Stimulated activated CD4-positive, alpha-beta T cell treated with anti-CD3 and anti-CD28 coated beads, Interleukin-12 subunit alpha, Interleukin-12 subunit beta, amount 100 ng/mL, for 24 hours (primary cell): ENCODE measurements at places on chromosomes 1 and 21.

DNA sequence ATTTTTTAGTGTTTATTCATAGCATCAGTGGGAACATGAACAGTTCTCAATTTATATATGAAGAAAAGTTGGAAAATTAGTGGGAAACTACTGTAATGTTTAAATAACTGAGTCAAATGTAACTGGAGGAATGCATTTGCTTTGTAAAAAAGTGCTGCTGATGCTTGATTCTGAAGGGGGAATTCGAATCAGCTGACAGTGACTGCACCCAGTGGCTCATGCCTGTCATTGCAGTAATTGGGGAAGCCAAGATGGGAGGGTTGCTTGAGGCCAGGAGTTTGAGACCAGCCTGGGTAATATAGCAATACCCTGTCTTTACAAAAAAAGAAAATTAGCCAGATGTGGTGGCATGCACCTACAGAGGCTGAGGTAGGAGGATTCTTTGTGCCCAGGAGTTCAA is 398.4 kb downstream of the ZP4 start:
- no peak for DNase-seq

DNA sequence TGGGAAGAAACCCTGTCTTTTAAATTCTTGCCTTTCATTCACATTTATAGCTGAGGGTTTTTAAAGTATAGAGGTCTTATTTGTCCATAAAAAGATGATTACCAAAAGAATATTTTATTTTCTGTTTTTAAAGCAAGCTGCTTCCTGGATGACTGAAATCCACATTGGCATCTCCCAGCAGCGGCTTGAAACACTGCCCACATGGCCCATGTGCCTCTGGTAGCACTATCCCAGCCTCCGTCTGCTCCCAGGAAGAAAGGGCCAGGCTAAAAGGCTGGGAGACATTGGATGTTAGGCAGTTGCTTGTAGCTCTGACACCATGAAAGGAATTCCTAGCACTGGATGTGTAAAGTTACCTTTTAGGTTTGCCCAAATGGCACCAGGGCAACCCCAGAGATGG is 169.9 kb upstream of the CACNA1E start:
- no peak for DNase-seq

DNA sequence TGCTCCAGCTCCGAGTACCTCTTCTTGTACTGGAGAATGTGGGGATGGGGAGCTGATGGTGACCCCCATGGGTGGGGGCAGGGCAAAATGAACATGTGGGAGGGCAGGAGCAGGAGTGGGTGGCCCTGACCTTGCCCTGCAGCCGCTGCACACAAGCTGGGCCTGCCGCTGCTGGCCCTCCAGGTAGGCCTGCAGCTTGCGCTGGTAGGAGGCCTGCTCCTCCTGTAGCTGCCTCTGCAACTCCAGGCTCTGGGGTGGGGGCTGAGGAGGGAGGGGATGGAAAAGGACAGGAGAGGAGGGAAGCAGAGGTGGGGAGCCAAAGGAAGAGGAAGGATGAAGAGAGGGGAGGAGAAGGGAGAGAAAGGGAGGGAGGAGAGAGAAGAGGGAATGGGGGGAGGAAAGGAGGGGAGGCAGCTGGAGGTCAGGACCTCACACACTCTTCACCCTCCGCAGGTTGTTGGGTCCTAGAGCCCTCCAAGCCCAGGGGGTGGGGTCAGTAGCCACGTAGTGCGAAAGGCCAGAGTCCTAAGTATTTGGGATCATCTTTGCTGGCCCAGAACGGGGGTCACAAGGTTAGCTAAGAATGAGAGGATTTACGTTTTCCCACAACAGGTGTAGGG is 22.9 kb downstream of the RNU1-1 start:
- DNase-seq, result no peak

DNA sequence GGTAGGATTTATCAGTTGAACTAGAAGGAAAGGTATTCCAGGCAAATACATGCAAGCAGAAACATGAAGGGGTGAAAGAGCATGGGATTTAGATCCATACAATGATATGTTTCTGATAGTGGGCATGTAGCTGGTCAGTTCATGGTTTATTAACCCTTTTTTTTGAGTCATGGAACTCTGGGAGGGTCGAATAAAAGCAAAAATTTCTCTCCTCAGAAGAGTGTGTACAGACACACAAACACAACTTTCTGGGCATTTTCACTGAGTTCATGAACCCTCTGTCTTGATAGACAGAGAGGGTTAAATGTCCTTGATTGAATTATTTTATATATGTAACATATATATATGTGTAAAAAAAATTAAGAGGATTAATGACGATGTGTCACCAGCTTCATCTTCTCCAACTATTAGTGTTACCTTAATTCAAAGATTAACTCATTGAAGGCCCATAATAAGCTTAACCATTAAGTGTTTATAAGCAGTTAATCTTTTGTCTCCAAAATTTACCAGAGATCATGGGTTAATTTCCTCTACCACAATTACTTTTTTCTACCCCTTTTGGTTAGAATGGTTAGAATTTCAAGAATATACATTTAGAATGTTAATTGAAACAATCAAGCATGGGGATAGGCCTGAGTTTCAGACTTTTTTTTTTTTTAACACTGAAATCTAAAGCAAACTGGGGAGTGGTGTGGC is 4.6 kb downstream of the JUN start:
- DNase-seq, result no peak

DNA sequence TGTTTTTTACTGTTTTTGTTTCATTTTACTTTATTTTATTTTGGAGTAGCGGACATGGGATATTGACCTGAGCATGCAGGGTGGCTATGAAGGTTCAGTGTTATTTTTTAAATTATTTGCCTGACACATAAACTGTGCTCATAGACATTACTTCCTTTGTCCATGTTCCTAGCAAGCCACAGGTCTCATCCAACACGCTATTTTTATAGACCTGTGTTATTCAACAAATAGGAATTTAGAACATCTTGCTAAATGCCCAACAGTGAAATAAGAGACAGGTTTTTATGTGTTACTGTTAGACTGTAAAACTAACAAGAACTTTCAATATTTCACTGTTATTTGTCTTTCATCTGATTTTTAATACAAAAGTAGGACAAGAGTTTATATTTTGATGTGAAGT is 756.4 kb downstream of the KCNT2 start:
- DNase-seq, result no peak

DNA sequence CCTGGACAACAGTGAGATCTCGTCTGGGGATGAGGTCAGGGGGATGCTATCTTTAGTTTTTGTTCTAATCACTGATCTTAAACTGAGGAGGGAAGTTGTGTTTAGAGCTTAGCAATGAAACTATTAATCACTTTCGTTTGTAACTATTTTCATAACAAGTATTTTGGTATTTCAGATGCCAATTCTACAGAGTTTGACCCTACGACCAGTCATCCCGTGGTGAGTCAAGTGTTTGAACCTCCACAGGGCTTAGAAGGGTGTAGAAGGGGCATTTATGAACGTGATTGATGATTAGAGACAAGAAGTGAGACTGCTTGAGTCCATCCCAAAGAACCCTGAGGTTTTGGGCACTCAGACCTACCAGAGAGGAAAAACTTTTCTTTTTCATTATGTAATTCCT is 15.6 kb downstream of the SLFNL1 start:
- no peak for DNase-seq

DNA sequence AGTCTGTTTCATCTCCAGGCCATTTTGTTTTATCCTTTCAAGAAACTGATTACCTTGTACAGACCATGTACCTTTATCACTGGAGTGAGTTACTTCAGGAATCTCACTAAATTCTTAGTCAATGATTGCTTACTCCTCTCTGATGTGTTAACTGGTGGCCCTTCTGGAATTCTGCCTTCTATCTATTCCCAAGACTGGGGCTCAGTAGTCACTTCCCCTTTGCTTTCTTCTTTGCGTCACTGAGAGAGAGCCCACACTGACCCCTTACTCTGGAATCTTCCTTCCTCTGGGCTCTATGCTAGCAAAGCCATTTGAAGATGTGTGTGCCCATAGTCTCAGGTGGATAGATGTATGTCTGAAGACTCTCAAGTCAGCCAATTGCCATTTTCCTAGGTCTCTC is 34.6 kb downstream of the XCL2 start:
- no peak for DNase-seq

DNA sequence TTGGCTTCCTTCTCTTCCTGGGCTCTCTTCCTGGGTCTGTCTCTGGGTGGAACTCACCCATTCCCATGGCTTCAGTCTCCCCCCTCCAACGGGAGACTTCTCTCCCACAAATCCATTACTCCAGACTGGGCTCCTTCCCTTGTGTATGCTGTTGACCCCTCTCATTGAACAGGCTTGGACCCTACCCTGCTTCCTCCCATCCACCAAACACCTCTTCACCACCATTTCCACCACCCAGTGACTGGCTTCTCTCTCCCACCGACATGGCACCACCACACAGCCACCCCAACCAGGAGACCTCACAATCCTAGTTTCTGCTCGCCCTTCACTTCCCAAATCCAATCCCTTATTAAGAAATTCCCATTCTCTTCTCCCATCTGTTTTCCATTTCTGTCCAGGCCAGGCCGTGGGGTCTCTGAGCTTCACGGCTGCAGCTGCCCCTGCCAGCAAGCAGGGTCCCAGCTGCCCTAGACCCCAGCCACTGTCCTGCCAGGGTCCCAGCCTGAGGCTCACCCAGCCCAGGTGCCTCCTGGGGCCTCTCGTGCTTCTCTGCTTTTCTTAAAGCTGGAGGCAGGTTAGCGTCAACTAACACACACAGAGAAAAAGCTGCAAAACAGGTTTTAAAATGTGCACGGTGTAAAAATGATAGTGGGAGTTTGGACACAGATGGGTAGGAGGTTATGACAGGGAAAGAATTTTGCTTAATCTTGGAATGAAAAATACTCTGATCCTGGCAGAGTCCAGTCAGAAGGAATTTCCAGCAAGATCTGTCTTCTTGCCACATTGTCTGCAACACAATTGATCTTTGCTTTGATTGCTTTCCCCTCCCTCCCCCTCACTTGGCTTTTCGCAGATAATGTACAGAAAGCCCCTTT is 383.8 kb upstream of the VAMP3 start:
- no peak for DNase-seq

DNA sequence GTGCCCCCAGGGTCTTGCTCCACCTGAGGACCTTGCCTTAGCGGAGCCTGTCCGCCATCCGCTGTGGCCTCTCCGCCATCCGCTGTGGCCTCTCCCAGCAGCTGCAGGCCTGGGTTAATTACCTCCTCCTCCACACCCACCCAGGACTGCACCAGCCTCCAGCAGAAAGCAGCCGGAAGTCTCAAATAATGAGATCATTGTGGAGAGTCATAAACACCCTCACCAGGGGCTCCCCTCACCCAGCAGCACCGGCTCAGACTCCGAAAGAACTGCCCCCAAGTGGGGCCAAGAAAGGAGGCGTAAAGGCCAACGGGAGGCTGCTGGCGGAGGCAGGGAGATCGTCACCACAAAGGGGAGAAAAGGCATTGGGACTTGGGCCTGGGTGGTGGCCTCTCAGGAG is 10.7 kb upstream of the GPR153 start:
- DNase-seq, result no peak

GRCh38 chr1:237901299-237901934 is 10.7 kb upstream of the ZP4 start:
- DNase-seq, result no peak

DNA sequence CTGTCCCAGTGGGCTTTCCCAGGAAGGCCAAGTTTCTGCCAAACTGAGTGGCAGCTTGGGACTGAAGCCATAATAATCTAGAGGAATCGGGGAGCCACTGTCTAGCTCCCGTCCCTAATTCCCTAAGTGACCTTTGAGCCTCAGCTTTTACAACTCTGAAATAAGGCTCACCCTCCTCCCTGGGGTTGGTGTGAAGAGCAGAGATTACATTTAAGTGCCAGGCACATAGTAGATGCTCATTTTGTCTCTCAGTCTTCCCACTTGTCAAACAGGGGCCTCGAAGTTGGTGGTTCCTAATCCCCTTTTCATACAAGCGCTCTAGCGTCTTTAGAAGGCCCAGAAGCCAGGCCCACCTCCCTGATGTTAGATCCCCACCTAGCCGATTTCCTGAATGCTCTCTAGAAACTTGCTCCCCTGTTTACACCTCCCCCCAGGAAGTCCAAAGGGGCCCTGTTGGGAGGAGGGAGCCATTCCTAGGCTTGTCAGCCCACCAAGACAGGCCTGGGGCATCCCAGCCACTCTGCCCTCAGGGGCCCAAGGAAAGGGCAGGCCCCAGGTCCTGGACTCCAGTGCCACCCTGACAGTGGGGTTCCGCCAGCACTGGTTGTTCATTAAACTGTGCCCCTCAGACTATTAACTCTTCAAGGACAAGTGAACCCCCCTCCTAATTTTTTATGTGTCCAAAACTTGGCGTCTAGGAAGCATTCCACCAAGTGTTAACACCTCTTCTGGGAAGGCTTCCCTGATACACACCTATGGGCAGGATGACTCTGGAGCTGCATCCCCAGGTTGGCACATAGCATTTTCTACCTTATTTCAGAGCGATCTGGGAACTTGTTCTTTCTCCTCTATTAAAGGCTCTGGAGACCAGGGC is 49.3 kb upstream of the ECE1 start:
- DNase-seq, result no peak

DNA sequence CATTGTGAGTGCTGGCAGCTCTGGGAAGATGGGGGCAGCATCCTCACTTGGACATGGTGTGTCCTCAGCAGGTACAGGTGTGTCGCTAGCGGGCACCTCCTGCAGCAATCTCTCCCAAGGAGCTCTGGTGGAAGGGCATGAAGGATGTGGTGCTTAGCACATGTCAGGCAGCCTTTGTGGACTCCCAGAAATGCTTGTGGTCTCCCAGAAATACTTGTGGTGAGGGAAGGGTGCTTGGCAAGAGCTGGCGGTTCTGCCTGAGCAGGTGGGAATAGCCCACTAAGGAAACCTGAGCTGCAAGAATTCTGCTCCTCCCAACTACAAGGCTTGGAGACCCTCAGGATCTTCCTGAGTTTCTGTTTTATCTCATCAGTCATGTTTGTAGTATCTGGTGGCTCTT is 371.6 kb downstream of the PRDM2 start:
- no peak for DNase-seq

GRCh38 chr1:167721617-167722151 is at the start of gene MPZL1:
Gene MPZL1, plus strand, starts transcription at chr1:167721982. Its CDS starts 170 bp downstream, at chr1:167722152.
- DNase-seq, result peak; percentile 86

- no peak for DNase-seq
These were observed 63.8 kb upstream of the ETS2 start for GRCh38 chr21:38741950-38742256.

DNA sequence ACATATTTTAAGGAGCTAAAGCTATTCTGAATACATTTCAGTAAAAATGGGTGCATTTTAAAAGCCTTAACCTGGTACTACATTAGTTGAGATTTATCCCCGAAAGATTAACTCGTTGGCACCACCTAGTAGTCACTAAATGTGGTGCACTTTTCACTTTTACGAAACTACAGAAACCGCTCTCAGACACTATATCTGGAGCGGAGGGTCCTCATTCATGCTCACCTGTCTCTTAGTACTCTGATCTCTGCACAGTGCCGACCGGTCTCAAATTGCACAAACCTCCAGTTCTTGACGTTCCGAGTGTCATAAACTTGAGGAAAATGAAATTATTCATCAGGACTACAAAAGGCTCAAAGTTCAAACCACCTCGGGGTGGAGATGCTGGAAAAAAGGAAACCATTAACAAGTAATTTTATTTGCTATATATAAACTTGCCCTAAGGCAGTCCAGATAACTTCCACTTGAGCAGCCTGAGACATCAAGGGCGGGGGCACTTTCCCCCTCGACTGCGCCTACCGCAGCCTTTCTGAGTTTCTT is 722 bp downstream of the LZIC start:
- DNase-seq, result no peak

- no peak for DNase-seq
These were observed 34.9 kb downstream of the SYF2 start for GRCh38 chr1:25197235-25197975.
